ENCODE measurements at places on chromosomes 1 and 21.

DNA sequence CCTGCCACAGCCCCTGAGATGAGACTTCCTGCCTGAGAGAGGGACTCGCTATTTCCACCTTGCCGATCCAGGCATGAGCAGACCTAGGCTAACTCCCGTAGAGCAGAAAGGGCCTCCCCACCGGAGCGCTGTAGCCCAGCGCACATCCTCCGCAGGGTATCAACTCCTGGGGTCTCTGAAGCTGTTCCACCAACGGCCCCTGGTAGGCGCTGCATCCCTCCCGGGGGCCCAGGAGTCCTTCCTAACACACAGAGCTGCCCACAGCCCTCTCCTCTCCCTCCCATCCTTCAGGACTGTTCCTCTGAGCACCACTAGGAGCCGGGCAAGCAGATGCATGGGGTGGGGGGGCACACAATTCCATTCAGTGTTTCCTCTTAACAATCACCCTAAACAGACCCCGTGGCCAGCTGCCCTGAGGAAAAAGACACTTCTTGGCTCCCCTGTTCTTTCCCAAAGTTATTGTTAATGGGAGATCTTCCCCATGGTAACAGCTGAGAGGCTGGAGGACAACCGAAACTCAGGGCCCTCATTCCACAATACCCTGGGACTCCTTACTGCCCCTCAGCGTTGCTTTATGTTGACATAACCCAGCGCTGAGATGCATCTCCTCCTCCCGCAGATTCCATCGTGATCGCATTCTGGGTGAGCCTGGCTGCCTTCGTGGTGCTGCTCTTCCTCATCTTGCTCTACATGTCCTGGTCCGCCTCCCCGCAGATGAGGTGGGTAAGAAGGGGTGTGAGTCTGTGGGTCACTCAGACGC, 7.5 kb downstream of the MRAP start:
- no peak for DNase-seq

DNA sequence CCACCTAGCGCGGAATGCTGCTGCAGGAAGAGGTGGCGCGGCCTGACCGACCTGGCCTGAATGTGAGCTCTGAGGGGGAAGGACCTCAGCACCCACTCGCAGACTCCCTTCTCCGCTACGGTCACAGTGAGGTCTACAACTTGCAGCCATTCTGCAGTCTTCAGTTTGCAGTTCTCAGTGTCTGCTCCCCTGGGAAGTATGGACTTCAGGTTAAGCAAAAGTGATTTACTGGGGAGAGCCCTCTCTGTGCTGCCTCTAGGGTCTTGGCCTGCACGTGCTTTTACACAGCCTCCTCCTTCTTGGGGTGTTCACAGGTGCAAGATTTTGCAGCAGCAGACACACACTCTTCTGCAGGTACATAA, 296.0 kb downstream of the OMA1 start:
- DNase-seq = no peak

DNA sequence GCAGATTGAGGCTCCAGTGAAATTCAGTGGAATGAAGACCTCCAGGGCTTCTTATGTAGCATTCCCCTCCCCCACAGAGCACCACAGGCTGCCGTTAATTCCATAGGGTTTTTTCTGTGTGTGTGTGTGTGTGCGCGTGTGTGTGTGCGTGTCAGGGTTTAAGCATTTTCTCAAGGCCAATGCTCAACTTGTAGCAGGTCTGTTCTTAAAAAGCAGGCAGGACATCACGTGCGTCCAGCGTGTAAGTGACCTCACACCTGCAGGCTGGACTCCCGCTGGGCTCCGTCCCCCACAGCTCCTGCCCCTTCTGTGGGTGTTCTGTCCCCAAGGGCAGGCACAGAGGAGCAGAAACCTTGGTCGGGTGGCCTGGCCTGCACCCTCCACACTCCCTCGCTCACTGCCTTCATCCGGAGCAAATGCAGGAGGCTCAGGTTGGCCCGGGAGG, 5.3 kb downstream of the PRDM16 start:
- DNase-seq = no peak

- DNase-seq = peak; percentile 38
Measured at GRCh38 chr1:241639623-241640148, 483 bp downstream of the CHML start.

GRCh38 chr1:167467126-167467710, 51.1 kb downstream of the CD247 start:
- no peak for DNase-seq

GRCh38 chr1:113818578-113818977, 6.3 kb upstream of the RSBN1 start:
- DNase-seq = no peak

GRCh38 chr1:79551321-79551720, 544.8 kb upstream of the ADGRL4 start:
- no peak for DNase-seq

DNA sequence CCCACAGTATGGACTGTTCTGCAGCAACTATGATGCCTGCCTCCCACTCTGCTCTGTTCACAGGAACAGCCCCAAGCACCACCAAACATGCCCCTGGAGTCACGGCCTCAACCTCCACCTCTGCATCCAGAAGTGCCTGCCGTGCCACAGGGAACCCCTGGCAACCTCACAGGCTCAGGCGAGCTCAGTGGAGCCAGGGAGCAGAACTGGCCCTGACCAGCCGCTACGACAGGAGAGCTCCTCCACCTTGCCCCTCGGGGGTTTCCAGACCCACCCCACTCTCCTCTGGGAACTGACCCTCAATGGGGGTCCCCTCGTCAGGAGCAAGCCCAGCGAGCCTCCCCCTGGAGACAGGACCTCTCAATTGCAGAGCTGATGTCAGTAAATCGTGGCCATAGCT, 13.0 kb downstream of the MRAP start:
- DNase-seq = no peak

GRCh38 chr1:66480162-66480561, 53.8 kb upstream of the SGIP1 start:
- DNase-seq = no peak

DNA sequence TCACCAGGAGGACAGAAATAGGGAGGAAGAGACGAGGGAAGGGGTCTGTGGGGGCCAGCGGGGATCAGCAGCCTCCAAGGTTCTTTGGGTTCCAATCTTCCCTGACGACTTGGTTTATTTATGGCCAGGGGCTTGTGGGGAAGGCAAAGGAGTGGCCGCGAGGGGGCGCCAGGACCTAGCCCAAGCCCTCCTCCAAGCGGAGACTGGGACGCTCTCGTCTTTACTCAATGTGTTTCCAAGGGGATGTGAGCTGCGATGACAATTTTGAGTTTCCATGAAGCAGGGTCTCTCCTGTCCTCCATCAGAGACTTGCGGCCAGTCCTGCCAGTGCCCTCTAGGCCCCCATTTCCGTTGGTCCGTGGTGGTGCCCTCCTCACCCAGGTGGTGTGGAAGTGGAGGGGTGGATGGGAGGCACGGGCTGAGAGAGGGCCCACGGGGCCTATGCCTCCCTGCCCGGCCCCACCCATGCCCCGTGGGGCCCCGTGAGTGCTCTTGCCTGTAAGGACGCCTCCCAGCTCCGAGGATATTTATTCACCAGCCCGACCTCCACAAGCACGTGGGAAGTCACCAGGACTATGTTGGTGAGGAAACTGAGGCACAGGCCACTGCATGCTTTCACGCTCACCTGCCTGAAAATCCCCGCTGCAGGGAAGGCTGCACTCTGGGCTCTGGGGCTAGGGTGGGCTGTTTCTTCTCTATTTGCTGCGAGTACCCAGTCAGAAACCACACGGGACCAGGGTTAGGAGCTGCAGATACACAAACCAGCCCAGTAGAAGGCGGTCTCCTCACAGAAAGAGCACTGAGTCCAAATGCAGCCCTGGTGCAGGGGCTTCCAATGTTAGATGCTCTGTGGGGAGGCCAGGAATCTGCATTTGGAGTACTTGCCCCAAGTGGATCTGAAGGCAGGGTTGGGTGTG, 26.5 kb downstream of the DMRTB1 start:
- peak; percentile 55 for DNase-seq

DNA sequence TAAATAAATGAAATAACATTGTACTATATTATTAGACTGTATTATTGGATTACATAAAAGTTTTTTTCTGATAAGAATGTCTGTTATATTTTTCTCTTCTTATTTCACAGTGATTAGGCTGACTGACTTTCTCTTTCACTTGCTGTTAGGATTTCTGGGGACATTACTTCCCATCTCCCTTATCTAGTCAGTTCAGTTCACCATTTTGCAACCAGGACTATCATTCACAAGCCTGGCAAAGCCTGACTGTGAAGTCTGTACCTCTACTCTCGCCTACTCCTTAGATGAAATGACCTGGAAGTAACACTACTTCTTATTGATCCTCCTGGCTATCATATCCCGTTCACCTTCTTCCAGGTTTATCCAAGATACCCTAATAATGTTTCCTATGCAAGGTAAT, 676.6 kb downstream of the USP25 start:
- no peak for DNase-seq

DNA sequence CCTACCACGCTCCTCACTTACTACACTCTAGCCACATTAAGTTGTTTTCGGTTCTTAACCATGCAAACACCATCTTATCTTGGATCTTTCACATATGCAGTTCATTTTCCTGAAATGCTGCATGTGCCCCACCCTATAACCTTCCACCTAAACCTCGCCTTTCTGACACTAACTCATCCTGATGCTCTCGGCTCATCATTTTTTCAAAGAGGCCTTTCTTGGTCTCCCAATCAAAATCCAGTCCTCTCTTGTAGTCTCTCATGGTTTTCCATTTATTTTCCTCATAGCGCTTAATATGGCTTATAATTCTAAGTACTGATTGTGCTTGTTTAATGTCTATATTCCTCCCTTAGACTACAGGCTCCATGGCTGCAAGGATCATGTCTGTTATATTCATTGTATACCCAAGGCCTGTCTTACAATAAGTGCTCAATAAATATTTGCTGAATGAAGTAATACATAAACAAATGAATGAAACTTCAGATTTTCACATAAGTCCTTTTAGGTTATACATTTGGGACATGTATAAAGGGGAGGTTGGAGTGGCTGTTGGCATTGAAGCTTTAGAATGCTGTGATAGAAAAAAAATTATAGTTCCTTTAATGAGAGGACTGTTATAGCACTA, 79.2 kb upstream of the CDC42BPA start:
- DNase-seq = no peak

DNA sequence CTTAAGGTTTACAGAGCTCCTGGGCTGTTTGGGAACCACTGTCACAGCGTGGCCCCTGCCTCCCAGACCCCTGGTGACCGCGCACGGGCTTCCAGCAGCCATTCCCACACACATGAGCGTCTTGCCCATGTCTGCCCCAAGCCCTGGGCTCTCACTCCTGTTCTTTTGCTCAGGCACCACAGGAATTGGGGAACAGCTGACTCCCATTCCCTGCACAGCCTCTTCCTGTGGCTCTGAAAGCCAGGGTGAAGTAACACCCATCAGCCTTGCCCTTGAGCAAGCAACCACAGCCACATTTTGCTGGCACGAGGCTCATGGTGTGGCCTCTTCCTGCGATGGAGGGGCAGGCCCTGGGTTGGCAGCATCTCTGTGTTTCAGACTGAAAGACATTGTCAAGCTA, 14.3 kb upstream of the GPR157 start:
- no peak for DNase-seq

GRCh38 chr1:171366085-171366484, 52.1 kb downstream of the FMO4 start:
- DNase-seq = no peak

GRCh38 chr1:3319874-3320245, 134.6 kb upstream of the ARHGEF16 start:
- peak; percentile 21 for DNase-seq

GRCh38 chr1:76177615-76178014, 103.1 kb downstream of the ST6GALNAC3 start:
- no peak for DNase-seq

GRCh38 chr1:6475381-6476133, 9.6 kb upstream of the TNFRSF25 start:
- DNase-seq = peak; percentile 79

GRCh38 chr1:69728206-69728605, 160.5 kb downstream of the LRRC7 start:
- no peak for DNase-seq

- no peak for DNase-seq
Measured at GRCh38 chr1:117681901-117682250, 76.0 kb downstream of the TENT5C start.

DNA sequence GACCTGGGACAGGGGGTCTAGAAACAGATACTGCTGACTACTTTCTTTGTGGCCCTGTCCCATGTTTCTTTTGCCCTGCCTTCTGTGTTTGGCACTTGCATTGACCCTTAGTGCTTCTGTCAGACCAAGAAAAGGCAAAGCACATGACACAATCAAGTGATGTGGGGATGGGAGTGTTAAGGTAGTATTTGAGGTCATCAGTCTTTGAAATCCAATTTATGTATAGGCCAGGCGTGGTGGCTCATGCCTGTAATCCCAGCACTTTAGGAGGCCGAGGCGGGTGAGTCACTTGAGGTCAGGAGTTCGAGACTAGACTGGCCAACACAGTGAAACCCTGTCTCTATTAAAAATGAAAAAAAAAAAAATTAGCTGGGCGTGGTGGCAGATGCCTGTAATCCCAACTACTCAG, 26.0 kb downstream of the SERBP1 start:
- DNase-seq = no peak

DNA sequence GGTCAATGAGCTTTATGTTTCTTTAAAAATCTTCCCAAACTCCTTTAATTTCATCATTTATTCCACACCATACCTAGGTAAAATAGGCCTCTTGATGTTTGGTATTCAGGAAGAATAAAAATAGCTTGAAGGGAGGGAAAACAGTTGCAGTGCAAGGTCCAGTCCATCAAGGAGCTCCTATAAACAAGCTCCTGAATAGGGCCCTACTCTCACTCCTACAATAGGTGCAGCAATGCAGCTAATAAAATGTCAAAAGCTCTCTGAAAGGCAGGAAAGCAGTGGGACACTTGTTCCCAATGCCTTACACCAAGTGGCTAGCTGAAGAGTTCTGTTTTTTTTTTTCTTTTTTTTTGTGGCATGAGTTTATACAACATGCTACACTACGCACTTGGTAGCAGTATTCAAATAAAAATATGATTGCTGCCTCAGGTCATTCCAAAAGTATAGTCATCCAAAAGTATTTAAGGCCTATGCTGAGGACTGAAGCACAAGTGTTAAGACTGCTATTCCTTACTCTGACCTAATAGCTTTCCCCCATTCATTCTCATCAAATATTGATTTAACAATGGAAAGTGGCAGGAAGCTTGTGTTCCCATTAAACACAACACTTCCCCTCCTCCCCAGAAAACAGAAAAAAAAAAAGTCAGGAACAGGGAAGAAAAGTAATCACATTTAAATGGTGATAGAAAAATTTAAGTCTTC, 9.8 kb downstream of the TEX38 start:
- DNase-seq = no peak

- DNase-seq = no peak
Measured at GRCh38 chr21:35136106-35136505, 87.0 kb upstream of the RUNX1 start.

DNA sequence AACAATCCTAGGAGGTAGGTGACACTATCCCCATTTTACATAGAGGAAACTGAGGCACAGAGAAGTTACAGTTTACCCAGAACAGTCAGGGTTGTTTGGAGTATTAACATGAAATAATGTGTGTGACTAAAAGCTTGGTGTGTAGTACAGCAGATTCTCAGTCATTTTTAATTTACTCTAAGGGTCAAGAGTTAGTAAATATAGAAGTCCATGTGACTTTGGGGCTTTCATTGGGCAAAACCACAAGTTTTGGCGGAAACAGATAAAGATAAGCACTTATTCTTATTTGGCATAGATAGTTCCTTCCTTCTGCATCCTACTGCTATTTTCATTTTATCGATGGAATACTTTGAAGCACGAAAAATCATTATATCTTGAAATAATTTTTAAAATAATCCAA, 128.5 kb downstream of the DNM3 start:
- no peak for DNase-seq

Data from NCI-H1092 (cell line).